ENCODE measurements at places on chromosomes 4 and X.

DNA sequence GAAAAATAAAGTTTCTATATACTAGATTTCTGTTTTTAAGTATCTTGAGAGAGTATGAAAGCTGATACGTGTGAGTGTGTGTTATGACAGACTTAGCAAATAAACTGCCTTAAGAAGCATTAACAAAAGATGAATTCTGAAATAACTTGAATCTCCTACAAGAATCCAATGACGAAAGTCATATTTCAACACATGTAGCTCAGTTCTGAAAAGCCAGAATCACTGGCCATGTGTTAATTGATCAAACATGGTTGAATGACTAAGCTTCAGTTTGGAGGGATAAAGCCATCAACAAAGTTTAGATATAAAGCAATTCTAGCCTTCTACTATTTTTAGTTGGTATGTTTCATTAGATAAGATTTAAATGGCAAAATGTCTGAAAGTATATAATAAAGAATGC lies 88.5 kb upstream of the ETNPPL start:
- no peak for DNase-seq

- no peak for DNase-seq
Observed at GRCh38 chr4:122671919-122672490, 51.1 kb upstream of the IL21 start.

- no peak for DNase-seq
Observed at GRCh38 chr4:165682611-165683010, 190.4 kb upstream of the TLL1 start.

GRCh38 chr4:53122280-53123116 lies 243.4 kb downstream of the SCFD2 start:
- DNase-seq = no peak

Measured in C1 segment of cervical spinal cord (tissue), 14 donors.